ENCODE measurements at places on chromosomes 3 and 15.
A peak's percentile ranks its signal among the peaks of the same experiment; 100 is the strongest.

- no peak for DNase-seq
Observed at GRCh38 chr15:101732772-101733171, 8.5 kb upstream of the TARS3 start.

DNA sequence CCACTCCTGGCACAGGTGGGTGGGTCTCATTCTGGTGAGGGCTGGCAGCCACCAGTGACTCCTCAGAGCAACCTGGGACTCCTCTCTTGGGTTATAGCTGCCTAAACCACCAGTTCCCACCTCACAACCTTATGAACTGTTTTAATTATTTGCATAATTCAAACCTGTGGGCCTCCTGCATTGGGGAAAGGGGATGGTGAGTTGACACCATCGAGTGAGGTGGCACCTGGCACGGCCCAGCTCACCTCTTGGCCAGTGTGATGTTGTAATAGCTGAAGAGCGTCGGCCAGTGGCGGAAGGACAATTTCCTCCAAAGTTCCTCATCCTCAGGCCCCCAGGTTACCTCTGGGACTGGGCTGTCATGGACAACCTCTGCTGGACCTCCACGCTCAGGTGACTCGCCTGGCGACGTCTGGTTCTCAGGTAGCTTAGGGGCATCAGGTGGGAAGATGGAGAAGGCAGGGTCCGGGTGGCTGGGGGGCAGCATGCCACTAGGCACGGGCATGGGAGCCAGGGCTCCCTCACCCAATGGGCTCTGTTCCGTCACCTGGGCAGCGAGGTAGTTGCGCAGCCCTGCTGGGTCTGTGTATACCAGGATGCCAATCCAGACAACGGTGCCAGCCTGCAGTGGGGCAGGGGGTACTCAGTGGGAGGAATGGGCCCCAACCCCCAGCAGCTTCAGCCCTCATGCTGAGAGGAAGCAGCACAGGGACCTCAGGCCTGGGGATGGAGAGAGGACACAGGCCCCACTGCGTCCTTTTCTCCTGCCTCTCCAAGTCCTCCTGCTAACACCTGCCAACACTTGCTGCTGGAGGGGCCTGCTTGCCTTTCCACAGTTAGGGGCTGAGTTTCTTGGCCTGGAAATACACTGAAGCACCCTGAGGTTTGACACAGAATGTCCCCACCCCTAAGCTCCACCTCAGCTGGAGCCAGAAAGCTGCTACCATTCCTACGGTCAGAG lies 38.5 kb downstream of the PTPN23 start:
- no peak for DNase-seq

GRCh38 chr15:98668566-98669308 lies 20.4 kb downstream of the IGF1R start:
- DNase-seq: peak; percentile 35

DNA sequence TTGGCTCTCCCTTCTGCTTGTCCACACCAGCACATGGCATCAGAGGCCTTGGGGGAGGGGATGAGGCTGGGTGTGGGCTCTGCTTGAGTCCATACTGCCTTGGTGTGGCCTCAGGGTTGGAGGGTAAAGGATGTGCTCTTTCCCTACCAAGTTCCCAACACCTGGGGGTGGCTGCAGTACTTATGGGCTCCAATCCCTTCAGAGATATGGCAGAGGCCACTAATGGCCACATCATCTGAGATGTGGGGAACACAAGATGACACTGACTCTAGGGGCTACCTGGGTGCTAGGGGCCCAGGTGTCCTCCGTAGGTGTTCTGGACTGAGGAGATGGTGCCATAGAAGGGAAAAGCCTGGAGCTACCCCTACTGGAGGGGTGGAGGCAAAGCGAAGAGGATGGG lies 6.9 kb downstream of the CXCR6 start:
- DNase-seq: no peak

DNA sequence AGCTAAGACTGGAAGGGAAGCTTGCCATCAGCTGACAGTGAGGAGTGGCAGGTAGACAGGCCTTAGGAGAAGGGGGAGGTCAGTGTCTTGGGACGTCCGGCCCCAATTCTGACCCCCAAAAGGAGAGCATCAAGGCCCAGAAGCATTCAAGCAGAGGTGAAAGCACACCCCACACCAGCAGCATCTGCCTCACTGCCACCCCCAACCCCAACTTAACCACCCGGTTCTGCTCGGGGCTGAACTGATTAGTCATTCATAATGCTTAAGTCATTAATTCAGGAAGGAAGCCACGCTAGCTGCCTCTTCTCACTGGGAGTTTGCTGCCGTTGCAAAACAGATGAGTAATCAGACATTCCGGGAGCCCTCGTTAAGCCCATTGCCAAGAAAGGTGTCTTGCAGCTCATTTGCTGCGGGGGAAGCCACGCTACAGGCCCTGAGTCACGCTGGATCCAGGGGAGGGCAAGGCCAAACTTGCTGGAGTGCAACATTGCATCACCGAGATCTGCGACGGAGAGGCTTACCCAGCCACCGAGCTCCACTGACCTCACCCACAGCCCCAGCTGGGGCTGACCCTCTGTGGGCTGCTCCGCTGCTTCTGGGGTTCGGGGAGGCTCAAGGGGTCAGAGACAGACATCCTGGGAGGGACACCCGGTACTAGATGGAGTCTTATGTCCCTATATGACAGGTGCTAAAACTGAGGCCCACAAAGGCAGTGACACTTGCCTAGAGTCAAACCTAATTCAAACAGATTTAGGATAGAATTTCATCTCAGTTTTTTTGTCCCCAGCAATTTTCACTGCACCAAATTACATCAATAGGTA lies 46.4 kb upstream of the HES1 start:
- DNase-seq: no peak

DNA sequence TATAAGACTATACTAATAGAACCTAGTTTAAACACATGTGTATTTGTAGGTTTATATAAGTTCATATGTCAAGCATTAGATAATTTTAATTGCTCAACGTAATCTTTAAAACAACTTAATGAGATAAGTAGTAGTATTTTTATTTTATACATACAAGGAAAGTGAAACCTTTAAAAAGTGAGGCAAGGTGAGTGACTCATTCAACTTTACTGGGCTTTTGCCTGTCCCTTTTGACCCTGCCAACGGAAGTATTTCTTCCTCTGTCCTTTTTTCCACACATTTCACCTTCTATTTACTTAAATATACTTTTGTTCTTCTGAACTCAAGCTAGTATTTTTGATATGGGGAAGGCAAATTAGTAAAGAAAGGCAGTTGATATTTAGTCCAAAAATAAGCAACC lies 78.5 kb downstream of the KBTBD8 start:
- no peak for DNase-seq

DNA sequence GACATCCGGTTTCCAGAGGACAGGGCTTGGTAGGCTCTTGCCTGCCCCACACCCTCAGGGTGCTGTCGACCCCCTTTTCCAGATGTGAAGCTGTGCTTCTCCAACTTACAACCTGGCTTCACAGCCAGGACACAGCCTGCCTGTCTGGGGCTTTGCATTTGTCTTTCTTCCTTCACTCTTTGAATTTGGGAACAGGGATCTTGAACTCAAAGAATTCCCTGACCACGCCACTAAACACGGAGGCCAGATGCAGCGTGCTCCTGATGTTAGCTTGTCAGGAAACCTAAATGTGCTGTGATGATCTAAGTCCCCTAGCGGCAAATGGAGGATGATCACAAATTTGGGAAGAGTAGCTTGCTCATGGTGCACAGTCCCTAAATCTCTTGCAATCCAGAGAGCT lies 244.8 kb upstream of the RGMA start:
- no peak for DNase-seq

GRCh38 chr15:99645951-99646350 lies 80.2 kb downstream of the MEF2A start:
- DNase-seq: no peak

- no peak for DNase-seq
Observed at GRCh38 chr3:112005091-112005672, 6.5 kb downstream of the TAGLN3 start.

GRCh38 chr3:172033396-172033795 lies 6.0 kb upstream of the FNDC3B start:
- no peak for DNase-seq

DNA sequence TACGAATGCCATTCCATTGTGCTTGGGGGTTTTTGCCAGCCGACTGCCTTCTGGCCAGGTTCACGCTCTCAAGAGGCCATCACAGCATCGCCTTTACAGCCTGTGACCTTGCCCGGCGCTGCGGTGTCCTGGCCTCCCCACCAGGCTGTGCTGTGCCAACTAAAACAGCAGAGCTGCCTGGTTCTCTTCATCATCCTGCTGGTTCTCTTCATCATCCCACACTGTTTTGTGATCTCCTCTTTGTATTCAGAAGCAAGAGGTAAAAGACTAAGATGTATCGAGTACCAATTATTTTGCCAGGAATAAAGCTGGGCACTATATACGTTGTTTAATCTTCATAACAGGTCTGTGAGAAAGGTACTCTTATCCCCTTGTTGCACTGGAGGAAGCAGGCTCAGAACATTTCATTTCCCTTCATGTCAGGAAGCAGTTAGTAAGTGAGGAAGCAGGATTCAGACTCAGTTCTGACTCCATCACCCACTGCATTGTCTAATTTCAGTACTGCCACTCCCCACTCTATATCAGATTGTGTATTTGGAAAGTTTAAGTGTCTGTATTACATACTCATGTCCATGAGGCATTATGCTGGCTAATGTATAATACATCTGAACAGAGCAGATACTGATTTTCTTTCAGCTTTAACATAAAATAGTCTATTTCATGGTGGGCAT lies 92.7 kb downstream of the LRRC28 start:
- no peak for DNase-seq

- DNase-seq: no peak
Observed at GRCh38 chr15:40003116-40003916, 35.7 kb downstream of the SRP14 start.

DNA sequence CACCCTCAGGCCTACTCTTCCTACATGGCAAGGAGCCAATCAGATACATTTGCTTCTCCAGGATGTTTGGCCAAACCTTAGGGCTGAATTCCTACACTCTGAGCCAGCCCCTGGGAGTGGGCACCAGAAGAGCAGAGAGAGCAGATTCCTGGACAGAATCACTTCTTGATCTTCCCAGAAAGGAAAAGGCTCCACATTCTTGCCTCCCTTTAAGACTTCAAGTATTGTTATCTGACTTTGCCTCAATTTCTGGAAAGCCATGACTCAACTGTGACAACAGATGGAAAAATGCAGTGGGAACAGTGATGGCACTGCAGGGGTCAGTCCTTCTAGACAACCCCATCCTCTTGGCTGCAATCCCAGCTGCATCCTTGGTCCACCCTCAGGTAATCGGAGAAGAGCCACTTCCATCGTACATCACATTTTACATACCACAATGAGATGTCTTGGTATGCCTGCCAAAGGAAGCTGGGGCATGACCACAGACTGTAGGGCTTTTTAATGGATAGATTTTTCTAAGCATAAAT lies 21.0 kb downstream of the SLCO2A1 start:
- no peak for DNase-seq

GRCh38 chr3:185361920-185362319 lies 1.0 kb upstream of the MAP3K13 start:
- DNase-seq: no peak

DNA sequence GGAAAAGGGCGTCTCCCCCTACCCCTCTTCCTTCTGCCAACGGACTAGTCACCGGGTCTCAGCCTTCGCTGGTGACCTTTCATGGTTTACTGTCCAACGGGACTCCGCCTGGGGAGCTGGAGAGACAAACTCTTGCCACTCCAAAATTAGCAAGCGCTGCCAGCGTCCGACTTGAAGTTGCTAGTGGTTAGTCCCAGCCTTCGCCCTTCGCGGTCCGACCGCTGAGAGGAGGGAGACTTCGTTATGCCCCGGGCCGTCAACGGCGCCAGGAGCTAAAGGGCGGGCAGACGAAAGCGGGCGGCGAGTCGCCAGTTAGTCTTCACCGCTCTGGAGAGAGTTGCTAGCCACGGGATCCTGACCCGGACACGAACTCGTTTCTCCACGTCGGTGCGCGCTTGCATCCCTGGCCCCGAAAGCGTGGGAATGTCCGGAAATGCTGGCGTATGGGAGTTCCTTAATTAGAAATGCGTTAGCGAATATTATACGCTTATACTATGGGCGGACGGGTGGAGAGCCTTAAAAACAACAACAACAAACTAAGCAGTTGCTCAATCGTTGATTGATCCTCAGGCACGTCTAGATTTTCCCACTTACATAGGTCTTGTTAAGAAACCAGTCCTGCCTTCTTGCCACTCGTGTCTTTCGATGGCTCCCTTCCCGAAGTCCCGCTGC lies 716 bp downstream of the SMC4 start:
- DNase-seq: peak; percentile 56

GRCh38 chr3:160829486-160830009 lies 73.5 kb downstream of the PPM1L start:
- no peak for DNase-seq

- no peak for DNase-seq
Observed at GRCh38 chr3:46512191-46512749, 14.5 kb downstream of the RTP3 start.

DNA sequence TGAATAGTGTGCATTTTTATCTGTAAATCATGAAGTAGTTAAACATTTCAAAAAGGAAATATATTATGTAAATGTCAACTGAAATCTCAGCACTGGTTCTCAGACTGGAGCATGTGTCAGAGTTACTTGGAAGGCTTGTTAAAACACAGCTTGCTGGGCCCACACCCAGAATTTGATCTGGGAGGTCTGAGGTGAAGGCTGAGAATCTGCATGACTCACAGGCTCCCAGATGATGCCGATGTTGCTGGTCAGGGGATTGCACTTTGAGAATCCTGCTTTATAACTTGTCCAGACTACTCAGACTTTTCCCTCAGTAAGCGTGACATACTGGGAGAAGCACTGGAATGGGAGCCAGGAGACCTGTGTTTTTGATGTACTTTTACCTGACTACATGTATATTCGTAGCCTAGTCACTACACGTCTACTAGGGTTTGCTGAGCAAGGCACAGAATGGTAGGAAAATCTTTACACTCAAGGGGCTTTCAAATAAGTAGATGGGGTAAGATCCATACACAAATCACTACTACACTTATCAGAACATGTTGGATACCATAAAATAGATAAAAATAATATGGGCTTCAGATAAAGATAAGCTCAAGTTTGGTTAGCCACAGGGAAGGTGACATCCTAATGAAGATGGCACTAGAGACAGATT lies 77.1 kb upstream of the MEX3B start:
- DNase-seq: no peak

DNA sequence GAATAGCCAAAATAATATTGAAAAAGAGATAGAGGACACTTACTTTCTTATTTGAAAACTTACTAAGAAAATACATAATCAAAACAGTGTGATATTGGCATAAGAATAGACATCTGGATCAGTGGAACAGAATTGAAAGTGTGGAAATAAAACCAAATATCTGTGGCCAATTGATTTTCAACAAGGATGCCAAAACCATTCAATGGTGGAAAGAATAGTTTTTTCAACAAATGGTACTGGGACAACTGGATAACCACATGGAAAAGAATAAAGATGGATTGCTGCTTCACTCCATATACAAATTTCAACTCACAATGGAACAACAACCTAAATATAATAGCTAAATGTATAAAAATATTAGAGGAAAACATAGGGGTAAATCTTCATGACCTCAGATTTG lies 152.5 kb upstream of the GPR149 start:
- DNase-seq: no peak

DNA sequence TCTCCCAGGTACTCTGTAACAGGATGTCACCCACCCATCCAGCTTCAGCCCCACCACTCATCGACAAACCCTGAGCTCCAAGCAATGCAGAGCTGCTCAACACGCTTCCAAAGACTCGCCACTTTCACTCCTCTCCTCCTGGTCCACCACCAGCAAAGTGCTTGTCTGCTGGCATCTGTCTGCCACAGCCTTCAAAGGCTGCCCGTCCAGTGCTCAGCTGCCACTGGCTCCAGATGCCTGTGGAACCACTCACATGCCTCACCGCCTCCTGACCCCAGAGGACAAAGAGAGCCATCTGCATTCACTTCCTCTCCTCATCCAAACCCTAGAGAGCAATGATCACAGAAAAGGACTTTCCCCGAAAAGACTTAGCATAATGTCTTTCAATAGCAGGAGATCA lies 109.5 kb upstream of the OCA2 start:
- no peak for DNase-seq

Measured in hematopoietic multipotent progenitor cell treated with erythropoietin and hydrocortisone succinate and interleukin-3 and kit ligand, for 17 days (in vitro differentiated cells).